Hematopoietic multipotent progenitor cell treated with erythropoietin and hydrocortisone succinate and interleukin-3 and kit ligand, for 17 days (in vitro differentiated cells): ENCODE measurements at places on chromosomes 16 and 17.
A peak's percentile ranks its signal among the peaks of the same experiment; 100 is the strongest.

GRCh38 chr16:30700491-30700890 is 1.5 kb downstream of the SRCAP start:
- no peak for DNase-seq

- DNase-seq: no peak
Observed at GRCh38 chr16:87583453-87584131, 18.7 kb upstream of the JPH3 start.

DNA sequence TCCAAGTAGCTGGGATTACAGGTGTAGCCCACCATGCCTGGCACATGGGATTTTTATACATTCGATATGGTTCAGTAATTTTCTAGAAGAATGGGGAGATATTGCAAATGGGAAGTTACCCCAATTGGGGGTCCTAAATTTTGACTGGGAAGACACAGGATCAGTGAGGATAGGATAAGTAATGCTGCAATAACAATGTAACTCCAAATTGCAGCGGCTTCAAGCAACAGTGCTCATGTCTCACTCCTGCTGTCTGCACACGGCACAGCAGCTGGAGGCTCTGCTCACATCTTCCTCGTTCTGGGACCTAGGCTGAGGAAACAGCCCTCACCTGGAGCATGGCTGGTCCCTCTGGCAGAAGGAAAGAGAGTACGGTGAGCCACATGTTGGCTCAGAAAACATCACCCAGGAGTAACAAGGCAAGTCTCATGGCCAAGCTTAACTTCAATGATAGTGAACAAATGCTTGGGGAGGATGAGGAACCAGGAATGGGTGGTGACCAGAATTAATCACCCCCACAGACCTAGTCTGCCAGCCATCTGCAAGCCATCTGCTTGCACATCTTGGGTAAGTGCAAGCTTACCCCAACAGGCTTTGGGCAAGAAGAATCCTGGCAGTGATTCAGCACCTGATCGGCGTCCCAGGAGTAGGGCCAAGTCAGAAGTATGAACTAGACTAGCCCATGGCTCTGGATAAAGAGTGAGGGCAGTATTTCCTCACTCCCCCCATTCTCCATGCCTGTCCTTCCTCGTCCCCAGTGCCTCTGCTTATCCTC is 229.2 kb downstream of the COPRS start:
- DNase-seq: no peak

GRCh38 chr16:67150047-67150832 is 558 bp downstream of the B3GNT9 start:
- no peak for DNase-seq

GRCh38 chr17:74011966-74012365 is 191.5 kb upstream of the RPL38 start:
- no peak for DNase-seq

DNA sequence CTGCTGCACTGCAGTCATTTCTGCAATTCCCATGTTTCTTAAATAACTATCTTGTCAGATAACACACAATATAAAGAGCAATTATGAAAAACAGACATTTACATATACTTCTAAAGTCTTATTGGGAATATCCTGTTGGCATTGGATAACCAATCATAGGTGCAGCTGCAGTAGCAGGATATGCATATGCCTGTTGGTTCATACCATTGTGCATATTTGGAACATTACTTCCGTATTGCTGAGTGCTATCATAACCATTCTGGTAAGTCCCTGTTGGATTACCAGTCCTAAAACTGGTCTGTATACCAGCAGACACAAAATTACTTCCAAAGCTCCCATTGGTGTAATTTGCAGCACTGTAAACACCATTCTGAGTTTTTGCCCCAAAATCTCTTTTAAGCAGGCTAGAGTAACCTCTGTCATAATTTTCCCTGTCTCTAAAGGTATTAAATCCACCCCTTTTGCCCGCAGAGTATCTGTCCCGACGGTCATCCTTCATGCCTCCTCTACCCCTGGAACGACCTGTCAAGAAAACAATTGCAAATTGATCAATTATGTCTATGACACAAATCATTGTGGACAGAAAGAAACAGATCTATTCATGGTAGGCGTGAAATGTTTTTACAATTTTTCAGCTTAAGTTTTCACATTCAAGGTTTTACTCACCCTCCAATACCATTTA is 3.1 kb upstream of the POLG2 start:
- no peak for DNase-seq

DNA sequence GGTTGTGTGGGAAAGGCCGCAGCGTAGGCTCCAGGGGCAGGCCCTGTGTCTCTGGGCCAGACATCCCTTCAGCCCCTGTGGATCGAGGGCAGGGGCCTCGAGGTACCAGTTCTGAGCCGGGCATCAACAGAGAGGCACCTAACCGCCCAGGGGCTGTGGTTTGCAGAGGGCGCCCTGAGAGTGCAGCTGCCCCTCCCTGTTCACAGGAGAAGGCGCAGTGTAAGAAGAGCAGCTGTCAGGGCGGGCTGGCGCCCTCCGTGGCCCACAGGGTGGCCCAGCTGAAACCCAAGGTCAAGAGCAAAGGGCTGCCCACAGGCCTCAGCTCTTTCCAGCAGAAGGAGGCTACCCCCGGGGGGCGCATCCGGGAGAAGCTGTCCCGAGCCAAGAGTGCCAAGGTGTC is 56.5 kb downstream of the ACTG1 start:
- DNase-seq: no peak

- DNase-seq: no peak
Observed at GRCh38 chr17:76826330-76827068, 41.7 kb upstream of the MGAT5B start.

- peak; percentile 54 for DNase-seq
Observed at GRCh38 chr17:8223356-8224126, 13.2 kb upstream of the AURKB start.

DNA sequence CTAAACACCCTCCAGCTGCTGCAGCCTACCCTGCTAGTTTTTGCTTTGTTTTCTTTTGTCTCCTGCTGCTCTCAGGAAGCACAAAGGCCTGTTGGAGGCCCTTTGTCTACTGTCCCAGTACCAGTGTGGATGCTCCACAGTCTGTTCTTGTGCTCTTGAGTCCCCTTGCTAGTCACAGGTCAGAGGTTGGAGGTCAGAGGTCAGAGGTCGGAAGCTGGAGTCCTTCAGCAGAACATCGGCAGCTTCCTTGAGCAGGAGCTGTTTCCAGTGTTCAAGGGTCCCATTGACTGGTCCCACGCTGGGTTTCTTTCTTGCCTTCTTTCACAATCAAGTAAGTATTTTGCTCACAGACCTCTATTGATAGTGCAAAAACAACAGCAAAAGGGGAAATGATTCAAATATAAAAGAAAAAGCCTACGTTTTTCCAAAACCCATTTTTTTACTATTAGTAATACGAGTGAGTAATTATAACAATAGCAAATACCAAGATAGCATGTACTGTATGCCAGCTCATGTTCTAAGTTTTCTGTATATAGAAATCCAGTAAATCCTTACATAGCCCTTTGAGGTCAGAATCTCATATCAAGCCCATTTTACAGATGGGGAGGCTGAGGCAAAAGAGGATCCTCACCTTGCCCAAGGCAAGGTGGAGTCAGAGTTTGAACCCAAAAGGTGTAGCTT is 10.9 kb upstream of the IL34 start:
- DNase-seq: no peak

GRCh38 chr17:72634621-72635020 is 457.9 kb downstream of the SLC39A11 start:
- no peak for DNase-seq

DNA sequence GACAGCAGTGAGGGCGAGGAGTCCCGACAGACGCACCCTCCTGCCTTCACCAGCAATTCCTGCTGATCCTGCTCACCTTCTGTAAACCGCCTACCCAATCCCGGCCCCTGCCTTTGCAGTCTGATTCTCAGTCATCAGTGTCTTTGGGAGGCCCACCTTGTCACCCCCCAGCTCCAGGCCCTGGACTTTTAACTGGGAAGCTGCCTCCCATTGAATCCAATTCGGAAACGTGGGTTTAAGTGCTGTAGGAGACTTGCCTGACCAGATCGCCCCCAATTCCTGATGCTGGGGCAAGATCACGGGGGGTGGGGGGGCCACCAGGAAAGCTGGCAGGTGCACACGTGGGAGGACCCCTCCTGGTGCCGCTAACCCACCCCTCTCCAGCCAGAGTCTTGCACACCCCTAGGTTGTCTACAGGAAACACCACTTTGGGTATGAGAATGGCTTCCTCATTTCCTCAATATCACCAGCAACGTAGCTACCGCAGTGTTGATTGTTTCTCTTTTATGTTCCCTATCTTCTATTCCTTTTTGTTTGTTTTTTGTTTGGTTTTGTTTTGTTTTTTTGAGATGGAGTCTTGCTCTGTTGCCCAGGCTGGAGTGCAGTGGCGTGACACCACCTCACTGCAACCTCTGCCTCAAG is 46.6 kb upstream of the CMIP start:
- no peak for DNase-seq

- DNase-seq: no peak
Observed at GRCh38 chr17:28937044-28937729, 14.1 kb downstream of the PHF12 start.

DNA sequence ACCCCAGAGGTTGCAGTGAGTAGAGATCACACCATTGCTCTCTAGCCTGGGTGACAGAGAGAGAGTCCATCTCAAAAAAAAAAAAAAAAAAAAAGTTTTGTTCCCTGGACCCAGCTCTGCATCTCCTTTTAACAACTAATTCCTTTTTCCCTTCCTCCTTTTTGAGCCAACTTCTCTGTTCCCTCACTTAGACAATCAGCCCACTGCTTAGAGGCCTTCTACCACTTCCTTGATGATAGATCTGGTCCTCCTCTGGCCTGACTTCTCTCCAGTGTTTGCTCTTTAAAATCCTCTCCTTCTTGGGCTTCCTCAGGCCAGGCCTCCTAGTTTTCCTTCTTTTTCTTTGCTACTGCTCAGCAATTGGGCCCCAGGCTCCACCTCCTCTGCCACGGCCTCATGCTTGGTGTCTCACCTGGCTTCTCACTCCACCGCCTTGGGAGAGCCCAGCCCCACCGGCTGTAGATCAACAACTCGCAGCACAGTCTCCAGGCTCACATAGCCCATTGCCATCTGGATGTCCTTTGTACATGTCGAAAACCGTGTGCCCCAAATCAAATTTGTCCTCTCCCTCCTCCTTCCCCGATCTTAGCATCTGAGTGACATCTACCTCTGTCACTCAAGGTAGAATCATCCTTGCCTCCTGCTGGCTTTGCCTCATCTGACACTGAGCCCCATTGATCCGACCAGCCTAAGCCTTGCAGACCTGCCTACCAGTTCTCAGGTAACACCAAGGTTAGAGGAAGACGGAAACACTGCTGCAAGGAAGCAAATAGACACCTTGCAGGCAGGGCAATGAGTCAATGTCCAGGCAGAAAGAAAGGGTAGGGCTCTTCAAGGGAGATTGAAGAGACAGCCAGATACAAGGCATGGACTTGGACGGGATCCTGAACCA is 17.4 kb downstream of the ARHGAP27 start:
- no peak for DNase-seq

- DNase-seq: no peak
Observed at GRCh38 chr16:26667307-26667706, 399.4 kb upstream of the C16orf82 start.

DNA sequence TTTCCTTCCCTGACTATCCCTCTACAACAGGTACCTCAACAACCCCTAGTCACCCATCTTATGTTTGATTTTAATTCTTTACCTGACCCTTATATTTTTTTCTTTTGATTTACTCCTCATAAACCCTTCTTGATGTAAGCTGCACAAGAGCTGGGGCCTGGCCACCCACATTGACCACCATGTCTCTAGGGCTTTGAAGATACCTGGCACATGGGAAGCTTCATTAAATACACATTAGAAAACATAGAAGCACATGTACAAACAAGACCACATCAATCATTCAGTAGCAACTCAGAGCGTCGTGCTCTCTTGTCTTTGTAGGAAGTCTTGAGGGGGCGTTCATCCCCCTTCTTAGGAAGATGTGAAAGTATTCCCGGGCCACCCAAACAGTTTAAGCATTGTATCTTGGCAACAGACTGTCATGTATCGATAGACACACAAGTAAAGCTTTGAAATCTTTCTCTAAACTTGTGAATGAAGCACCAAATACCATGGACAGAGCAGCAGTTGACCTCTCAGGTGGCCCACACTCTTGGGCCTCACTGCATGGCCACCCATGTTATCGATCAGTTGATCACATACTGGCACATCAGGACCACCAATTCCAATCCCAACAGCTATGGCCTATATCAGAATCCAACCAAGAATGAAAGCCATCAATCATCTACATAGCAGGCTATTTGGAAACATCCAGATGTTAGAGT is 183.6 kb downstream of the ZFHX3 start:
- DNase-seq: no peak

GRCh38 chr16:10981697-10982216 is 37.4 kb downstream of the CLEC16A start:
- peak; percentile 73 for DNase-seq

DNA sequence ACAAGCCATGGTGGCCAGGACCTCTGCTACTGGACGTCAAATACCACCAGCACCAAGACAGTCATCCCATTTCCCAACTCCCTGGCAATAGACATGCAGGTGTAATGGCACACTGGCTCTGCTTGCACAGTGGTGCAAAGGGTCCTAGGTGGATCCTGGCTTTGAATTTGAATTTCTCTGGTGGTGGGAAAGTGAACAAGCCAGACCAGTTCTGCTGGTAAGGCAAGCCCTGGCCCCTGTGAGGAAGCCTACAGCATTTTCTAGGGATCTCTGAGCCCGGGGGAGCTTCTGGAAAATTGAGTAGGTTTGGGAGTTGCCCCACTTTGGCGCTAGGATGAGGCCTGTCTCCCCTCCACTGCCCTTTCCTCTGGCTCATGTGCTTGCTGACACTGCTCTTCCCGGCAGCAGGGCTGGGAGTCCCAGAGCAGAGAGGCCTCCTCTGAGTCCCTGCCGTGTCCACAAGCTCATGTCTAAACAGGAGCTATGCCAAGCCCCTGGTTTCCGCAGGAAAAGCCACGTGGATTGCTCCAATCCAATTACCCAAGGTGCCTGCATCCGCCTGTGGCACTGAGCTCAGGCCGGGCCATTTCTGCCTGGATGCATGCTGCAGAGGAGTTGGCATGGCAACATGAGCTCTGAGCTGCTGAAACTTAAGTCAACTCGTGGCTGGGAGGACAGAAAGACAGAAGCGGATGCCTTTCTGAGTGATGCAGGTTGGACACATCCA is 67.0 kb downstream of the PRMT7 start:
- no peak for DNase-seq

GRCh38 chr17:75552425-75553294 is 27.2 kb downstream of the LLGL2 start:
- no peak for DNase-seq

DNA sequence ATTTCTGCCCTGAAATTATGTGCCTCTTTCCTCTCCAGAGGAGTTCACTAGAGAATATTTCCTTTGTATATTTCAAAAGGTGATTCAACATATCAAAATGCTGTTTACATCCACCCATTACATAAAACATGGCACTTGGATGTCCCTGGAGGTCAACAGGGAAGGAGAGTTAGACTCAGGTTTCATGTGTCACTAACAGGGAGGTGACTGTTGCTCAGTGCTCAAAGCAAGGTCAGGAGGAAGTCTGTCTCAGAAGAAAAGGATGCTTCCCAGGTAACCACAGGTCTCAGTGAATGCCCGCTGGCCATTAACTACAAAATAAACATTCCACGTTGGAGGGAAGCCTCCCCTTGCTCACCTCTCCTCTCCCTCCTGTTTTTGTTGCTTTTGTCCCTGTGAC is 198.6 kb downstream of the AXIN2 start:
- no peak for DNase-seq
